Activated CD8-positive, alpha-beta memory T cell treated with anti-CD3 and anti-CD28 coated beads for 24 hours (primary cell): ENCODE measurements at places on chromosomes 2 and 18.

DNA sequence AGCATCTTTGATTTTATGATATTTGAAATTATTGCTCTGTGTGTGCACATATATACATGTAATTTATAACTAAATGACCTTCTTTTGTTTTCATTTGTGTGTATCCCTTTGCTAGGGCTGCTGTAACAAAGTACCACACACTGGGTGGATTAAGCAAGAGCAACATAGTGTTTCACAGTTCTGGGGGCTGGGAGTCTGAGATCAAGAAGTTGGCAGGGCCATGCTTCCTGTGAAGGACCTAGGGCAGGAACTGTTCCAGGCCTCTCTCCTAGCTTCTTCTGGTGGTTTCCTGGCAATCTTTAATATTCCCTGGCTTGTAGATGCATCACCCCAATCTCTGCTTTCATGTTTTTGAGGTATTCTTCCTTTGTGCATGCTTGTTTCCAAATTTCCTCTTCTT lies 1043.9 kb downstream of the TSN start:
- no peak for DNase-seq

GRCh38 chr2:1631292-1632001 lies 112.9 kb downstream of the PXDN start:
- no peak for DNase-seq

DNA sequence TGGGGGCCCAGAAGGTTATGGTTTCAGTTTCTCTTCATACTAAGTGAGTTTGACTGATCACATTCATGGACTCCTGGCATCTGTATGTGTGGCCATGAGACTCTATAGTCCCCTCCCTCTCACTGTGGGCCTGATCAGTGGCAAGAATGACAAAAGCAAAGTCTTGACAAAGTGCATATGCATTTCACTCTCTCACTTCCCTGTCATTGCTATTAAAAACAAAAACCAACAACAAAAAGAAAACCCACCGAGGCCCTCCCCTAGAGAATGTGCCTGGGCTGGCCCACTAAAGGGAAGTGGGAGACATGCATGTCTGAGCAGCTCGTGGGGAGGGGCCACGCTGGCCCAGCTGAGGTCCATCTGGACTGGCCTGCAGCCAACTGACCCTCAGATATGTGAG lies 600.1 kb upstream of the RAB6C start:
- DNase-seq, result no peak

- DNase-seq, result no peak
Measured at GRCh38 chr18:80109676-80110078, 615 bp downstream of the ADNP2 start.

- DNase-seq, result no peak
Measured at GRCh38 chr2:172395503-172395902, 31.9 kb upstream of the ITGA6 start.

DNA sequence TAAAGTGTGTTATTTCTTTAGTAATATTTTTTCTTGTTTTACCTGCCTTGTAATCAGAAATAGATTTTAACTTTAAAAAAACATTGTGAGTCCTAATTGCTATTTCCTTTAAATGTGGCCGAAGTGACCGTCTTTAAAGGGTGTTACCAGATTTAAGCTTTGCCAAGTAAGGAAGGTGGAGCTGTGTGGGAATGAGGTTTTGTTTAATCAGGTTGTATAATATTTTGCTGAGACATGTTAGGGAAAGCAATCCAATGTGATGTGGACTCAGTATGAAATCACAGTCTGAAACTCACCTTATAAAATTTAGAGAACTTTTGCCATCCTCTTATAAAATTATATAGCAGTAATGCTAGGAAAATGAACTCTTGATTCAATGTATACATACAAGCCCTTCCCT lies 32.9 kb upstream of the ITPRID2 start:
- no peak for DNase-seq

GRCh38 chr18:21134895-21135294 lies 23.3 kb upstream of the ROCK1 start:
- no peak for DNase-seq

DNA sequence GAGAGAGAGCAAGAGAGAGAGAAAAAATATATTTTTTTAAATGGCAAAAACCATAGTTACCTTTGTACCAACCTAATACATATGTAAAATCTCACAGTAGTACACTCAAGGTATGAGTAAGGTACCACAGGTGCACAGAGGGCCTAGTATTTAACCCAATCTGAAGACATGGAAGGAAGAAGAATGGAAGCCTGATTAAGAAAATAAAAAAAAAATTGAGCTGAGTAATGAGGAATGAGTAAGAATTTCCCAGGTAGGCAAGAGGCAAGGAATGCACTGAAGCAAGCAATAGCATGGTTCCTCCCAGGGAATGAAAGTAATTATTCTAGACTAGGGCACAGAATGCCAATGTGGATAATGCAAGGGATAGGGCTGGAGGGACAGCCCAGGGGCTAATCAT lies 294.2 kb downstream of the FIGN start:
- DNase-seq, result no peak

DNA sequence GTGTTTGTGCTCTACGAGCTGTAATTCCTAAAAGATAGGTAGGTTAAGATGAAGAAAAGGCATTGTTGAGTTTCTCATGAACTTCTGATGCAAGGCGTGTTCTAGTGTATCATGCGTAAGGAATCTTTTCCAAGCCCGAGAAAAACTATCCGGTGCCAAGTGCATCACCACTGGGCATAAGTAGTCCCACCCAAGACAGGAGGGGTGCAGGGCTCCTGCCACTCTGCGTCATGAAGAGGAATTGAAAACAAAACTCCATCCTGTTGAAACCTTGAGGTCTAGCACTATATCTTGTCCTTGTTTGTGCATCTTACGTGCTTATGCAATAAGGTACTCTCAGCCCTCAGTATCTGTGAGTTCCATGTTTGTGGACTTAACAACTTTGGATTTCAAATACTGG lies 45.7 kb downstream of the RAB31 start:
- DNase-seq, result no peak

DNA sequence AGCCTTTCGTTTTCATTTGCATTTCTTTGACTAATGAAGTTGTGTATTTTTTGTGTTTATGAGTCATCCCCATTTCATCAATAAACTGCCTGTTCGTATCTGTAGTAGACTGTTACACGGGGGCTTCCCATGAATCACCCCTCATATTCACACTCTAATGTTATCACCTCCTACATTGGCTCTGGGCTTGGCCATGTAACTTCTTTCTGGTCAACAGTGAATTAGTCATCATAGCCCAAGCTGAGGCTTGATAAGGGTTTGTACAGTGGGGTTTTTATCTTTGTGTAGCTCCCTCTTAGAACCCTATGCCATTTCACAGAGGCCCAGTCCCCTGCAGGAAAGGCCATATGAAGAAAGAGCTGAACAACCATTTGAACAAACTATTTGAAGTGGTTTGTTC lies 151.0 kb downstream of the CCBE1 start:
- DNase-seq, result no peak

DNA sequence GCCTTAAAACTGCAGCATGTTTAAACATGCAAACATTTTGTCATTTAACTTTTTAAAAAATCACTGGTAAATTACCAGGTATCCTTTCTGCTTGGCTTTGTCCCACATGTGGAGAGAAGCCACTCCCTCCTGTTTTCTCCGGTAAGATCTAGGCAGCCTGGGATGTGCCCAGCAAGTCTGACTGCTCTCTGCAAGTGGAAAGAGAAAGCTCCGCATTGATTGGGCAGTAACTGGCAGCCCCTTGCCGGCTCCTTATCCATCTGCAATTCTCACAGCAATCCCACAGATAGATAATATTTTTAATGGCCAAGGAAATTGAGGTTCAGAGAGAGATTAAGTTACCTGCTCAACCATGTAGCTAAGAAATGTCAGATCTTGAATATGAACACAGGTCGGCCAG lies 136.1 kb downstream of the TMEM200C start:
- DNase-seq, result no peak

DNA sequence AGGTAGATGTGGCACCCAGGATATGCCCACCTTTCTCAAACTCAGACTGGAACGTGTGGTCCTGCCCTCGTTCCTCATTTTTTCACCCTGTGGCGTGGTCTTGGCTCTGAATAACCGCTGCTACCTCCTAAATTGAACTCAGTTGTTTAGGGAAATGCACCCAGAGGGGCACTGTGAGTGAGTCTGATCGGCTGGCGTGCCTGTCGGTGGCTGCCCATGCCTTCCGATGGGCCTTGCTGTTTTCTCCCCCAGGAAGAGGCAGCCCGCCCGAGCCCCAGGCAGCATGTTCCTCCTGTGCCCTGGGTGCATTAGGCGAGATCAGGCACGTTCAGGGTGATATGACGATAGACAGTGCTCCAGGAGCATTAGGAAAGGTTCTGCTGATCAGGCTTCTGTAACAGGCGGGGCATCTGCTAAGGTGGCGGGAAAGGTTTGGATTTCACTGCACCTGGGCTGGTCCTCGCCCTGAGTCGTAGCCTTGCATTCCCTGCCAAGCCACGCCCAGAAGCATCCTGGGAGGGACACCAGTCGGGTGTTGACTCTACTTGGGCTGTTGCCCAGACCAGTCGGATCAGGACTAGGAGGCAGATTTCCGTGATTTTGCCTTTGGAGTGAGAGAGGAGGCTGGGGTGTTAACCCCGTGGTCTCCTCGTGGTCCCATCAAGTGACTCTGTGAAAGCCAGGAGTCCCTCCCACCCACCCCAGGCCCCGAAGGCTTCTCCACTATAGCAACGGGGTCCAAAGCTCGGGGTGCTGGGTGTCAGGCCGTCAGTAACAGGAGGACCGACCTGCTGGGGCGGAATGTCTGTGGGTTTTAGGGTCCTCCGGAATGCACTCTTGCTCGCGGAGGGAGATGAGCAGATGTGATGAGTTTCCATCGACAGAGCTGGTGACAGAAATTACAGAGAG lies 75.1 kb downstream of the SH3BP4 start:
- DNase-seq, result no peak
